Muscle of leg (tissue), 16 donors: ENCODE measurements at places on chromosomes 16 and 17. TPM values are rescaled to one million over a fixed set of nuclear protein-coding genes. Genes with fewer than 3 reads are reported as not detected.

Gene KARS1
- 118 TPM for total RNA-seq

Gene DBNDD1
- 2.7 TPM for total RNA-seq

DNA sequence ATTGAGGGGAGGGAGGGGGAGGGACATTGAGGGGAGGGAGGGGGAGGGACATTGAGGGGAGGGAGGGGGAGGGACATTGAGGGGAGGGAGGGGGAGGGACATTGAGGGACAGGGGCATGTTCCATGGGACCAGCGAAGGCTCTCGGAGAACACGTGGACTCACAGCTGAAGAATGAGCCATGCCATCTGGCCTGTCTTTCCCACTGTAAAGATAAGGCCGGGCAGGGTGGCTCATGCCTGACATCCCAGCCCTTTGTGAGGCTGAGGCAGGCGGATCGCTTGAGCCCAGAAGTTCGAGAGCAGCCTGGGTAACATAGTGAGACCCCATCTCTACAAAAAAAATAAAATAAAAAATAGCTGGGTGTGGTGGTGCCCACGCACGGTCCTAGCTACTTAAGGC is 32.5 kb downstream of the RPH3AL start:
- H3K4me3 ChIP-seq, result no peak overlapping the region
- H3K4me1 ChIP-seq, result peaks cover 4% of the 10 kb centered on the region
- H3K36me3 ChIP-seq, result no peaks in the 10 kb centered on the region
- H3K27ac ChIP-seq, result no peak overlapping the region

DNA sequence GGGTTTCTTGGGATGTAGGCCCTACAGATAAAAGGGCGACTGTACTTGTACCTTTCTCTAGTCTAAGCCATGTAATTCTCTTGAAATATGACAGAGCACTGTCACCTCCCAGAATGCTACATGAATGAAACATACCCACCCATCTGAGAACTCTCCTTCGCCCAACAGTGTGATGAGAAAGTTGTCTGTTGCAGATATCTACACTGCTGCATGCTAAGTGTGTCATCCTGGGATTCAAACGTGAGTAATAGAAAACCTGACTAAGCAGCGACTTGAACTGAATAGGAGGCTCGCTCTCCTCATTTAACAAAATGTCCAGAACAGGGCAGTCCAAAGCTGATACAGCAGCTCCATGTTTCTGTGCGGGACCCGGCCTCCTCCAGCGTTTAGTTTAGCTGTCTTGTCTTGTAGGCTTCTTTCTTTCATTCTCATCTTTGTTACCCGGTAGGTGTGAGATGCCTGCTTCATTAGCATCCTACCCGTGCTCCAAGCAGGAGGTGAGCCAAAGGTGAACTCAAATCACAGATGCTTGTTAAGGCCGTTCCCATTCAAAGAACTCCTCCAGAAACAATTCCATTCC is 211.9 kb downstream of the PRKCA start:
- H3K27me3 ChIP-seq, result no peaks in the 10 kb centered on the region
- no peaks in the 10 kb centered on the region for H3K36me3 ChIP-seq
- no peaks in the 10 kb centered on the region for H3K4me1 ChIP-seq
- H3K4me3 ChIP-seq, result no peak overlapping the region

GRCh38 chr17:979539-980405 is at the start of gene NXN:
Gene NXN, minus strand, starts transcription at chr17:979776.
- peak within 1 kb of the TSS; percentile 60 for H3K4me3 ChIP-seq
- peaks cover 2% of the 10 kb centered on the region for H3K27me3 ChIP-seq
- peak within 1 kb of the TSS; percentile 93 for H3K27ac ChIP-seq
- DNase-seq, result peak; percentile 89
- no peaks in the 10 kb centered on the region for H3K36me3 ChIP-seq
- peaks cover 36% of the 10 kb centered on the region for H3K4me1 ChIP-seq

DNA sequence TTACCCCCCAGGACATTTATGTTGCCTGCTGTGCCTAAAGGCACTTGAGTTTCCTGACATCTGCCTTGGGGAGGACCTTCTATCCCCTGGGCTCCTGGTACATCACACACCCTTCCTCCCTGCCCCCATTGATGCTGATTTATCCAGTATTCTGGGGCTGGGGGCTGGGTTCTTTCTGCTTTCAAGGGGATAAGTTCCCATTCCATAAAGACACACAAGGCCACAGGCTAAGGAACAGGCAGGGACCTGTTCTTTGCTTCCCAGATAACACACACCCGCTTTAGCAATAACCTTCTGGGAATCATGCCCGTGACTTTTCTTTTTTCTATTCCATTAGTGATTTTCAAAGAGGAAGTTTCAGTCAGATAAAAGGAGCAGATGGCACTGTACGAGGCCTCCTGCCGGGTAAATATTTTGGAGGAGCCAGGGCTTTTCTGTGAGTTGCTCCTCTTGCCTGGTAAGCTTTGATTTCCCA is 30.6 kb downstream of the CHD9 start:
- DNase-seq, result peak; percentile 84
- peaks cover 6% of the 10 kb centered on the region for H3K36me3 ChIP-seq
- peak overlapping the region; percentile 94 for H3K27ac ChIP-seq
- H3K27me3 ChIP-seq, result no peaks in the 10 kb centered on the region
- H3K4me3 ChIP-seq, result no peak overlapping the region

DNA sequence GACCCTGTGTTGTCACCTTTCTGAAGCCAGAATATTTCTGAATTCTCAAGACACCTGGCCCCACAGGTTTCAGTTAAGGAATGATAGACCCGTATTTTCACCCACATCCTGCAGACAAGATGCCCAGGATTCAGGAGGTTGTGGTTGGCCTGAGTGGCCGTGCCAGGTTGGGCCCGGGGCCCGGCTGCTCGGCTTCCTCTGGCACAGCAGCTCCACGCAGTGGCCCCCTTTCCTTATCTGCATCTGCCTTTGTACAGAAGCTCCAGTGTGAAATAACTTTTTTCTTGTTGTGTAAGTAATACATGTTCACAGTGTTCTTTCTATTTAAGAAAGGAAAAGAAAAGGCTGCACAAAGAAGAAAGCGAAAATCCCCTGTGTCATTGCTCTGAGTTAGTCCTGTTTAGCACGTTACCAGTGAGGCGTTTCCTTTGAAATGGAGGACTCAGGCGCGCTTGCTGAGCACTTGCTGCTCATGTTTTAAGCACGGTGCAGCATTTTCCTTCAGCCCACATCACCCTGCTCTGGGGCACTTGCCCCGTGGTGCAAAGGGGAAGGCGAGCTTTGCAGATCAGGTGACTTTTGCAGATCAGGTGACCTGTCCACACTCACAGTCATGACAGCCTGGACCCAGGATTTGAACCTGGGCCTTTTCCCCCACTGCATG is 12.8 kb downstream of the ZC3H18 start:
- H3K27me3 ChIP-seq, result no peaks in the 10 kb centered on the region
- no peak overlapping the region for H3K27ac ChIP-seq
- no peak for DNase-seq
- no peaks in the 10 kb centered on the region for H3K4me1 ChIP-seq
- peaks cover 77% of the 10 kb centered on the region for H3K36me3 ChIP-seq

- H3K4me1 ChIP-seq, result peaks cover 47% of the 10 kb centered on the region
- no peaks in the 10 kb centered on the region for H3K27me3 ChIP-seq
- no peaks in the 10 kb centered on the region for H3K36me3 ChIP-seq
- no peak for DNase-seq
Measured at GRCh38 chr16:85534536-85535351, 78.4 kb upstream of the GSE1 start.

Gene ATP1B2
- total RNA-seq, result 2.7 TPM

Gene ETV4
- total RNA-seq, result 4.0 TPM

DNA sequence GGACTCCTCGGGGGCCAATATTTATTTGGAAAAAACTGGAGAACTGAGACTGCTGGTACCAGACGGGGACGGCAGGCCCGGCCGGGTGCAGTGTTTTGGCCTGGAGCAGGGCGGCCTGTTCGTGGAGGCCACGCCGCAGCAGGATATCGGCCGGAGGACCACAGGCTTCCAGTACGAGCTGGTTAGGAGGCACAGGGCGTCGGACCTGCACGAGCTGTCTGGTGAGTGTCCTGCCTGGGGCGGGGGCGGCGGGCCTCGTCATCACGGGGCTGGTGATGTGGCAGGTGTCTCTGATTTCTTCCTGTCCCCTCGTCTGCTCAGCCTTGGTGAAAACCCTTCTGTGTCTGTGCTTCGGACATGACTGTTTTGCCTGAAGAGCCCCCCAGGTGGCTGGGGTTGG is 5.7 kb downstream of the METRNL start:
- no peak for DNase-seq
- peaks cover 81% of the 10 kb centered on the region for H3K4me1 ChIP-seq
- H3K27ac ChIP-seq, result peak overlapping the region; percentile 90
- no peak overlapping the region for H3K4me3 ChIP-seq
- H3K36me3 ChIP-seq, result peaks cover 52% of the 10 kb centered on the region
- H3K27me3 ChIP-seq, result peaks cover 4% of the 10 kb centered on the region

Gene NAE1
- 41.8 TPM for total RNA-seq
